RKO (cell line): ENCODE measurements at places on chromosomes 1 and 21.
A peak's percentile ranks its signal among the peaks of the same experiment; 100 is the strongest.

- peak; percentile 35 for DNase-seq
Observed at GRCh38 chr1:85047472-85048295, 616 bp downstream of the MCOLN3 start.

GRCh38 chr1:54260810-54261209 is 60.8 kb downstream of the MRPL37 start:
- no peak for DNase-seq

DNA sequence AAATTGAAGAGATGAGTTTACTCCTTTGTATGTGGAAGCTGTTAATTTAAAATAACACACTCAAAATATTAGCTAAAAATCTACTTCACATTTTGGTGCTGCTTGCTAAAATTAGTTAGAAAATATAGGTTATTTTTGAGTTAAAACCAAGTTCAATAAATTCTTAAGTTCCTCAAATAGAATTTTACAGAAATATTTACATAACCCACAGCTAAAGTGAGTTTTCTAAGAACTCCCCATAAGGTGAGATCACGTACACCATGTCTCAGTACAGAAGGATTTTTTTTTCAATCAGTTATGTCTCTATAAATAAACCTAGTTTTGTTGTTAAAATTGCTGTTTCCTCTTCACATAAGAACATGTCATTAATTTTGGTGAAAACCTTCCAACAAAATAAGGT is 108.0 kb downstream of the SDCCAG8 start:
- DNase-seq = no peak

GRCh38 chr1:192993426-192994085 is 65.6 kb downstream of the UCHL5 start:
- DNase-seq = no peak

- DNase-seq = no peak
Observed at GRCh38 chr1:41464885-41465284, 19.6 kb downstream of the EDN2 start.

- DNase-seq = peak; percentile 35
Observed at GRCh38 chr1:19210772-19211549, 895 bp upstream of the UBR4 start.

DNA sequence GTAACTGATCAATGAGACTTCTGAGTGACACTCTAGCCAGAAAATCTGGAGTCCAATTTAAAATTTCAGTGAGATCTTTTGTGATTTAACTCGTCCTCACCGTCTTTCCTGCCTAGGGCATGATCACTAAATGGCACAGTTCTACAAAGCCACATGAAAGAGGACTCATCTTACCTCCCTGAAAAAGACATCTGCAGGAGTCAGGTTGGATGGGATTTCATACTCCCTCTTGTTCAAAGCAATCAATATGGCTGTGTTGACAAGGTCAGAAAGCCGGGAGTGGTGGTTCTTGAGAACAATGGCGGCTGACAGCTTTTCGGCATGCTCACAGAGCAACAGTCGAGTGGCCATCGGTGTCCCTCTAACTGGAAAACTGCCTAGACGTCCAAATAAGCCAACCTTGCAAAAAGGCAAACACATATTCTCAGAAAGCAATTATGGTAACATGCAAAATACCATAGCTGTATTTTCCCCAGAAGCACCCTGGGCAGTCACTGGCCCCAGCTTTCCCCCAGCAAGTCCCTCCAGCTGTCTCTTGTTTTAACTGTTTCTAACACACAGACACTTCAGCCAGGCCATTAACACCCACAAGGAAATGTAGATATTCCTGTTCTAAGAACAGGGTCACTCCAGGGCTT is 36.6 kb upstream of the ACTA1 start:
- no peak for DNase-seq

GRCh38 chr1:26009796-26010447 is 11.7 kb upstream of the EXTL1 start:
- DNase-seq = peak; percentile 38

DNA sequence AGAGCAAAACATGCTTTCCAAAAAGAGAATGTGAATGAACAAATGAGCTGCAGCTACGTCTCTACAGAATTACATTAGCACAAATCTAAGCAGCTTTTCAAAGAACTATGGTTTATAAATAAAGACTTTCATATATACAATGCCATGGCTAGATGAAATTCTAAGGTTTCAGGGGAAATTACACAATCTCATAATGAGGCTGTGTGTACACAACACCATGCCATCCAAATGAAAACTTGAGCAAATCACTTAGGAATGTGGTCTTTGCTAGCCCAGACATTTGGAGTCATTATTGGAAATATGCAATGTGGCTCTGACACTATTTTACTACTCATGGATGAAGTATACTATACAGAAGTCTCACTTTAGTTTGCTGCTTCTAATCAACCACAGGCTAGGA is 37.5 kb downstream of the SPAG17 start:
- DNase-seq = no peak

- no peak for DNase-seq
Observed at GRCh38 chr1:208977012-208977411, 606.5 kb upstream of the CAMK1G start.

- DNase-seq = no peak
Observed at GRCh38 chr1:41093826-41094225, 72.3 kb upstream of the SLFNL1 start.

GRCh38 chr1:201511396-201511940 is 4.5 kb upstream of the CSRP1 start:
- DNase-seq = no peak

DNA sequence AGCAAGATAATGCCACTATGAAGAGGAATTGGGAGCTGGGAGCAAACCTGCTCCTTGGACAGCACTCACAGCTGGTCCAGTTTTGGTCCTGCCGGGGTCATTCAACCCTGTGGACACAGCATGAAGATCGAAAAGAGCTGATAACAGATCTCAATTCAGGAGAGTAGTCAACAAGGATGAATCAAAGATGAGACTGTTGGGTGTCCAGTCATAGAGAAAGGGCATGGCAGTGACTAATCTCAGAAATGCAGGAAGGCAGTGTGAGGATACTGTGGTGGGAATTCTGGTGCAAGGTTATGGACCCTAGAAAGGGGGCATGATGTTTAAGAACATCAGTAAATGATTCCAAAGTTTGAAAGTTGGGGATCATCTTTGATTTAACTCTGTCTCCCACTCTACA is 261.4 kb upstream of the ZP4 start:
- no peak for DNase-seq

DNA sequence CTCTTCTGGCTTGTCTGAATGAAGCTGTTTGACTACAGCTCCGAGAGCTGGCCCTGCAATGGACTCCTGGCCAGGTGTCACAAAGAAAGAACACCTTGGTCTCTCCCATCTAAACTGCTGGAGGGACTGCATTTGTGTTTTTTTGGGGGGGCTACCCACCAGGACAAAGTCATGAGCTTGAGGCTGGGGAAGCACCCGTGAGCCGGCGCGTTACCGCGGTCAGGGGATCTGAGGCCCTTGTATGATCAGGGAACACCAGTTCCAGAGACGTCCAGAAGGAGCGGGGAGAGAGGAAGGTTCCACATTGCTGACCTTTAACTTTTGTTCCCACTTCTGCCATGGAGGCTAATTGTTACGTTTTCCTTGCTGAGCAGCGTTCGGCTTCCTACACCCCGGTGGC is 84.5 kb upstream of the C1orf174 start:
- DNase-seq = no peak

- peak; percentile 68 for DNase-seq
Observed at GRCh38 chr1:35449334-35450008, 107.7 kb downstream of the KIAA0319L start.

GRCh38 chr1:162335126-162335525 is 41.5 kb downstream of the SPATA46 start:
- DNase-seq = no peak

DNA sequence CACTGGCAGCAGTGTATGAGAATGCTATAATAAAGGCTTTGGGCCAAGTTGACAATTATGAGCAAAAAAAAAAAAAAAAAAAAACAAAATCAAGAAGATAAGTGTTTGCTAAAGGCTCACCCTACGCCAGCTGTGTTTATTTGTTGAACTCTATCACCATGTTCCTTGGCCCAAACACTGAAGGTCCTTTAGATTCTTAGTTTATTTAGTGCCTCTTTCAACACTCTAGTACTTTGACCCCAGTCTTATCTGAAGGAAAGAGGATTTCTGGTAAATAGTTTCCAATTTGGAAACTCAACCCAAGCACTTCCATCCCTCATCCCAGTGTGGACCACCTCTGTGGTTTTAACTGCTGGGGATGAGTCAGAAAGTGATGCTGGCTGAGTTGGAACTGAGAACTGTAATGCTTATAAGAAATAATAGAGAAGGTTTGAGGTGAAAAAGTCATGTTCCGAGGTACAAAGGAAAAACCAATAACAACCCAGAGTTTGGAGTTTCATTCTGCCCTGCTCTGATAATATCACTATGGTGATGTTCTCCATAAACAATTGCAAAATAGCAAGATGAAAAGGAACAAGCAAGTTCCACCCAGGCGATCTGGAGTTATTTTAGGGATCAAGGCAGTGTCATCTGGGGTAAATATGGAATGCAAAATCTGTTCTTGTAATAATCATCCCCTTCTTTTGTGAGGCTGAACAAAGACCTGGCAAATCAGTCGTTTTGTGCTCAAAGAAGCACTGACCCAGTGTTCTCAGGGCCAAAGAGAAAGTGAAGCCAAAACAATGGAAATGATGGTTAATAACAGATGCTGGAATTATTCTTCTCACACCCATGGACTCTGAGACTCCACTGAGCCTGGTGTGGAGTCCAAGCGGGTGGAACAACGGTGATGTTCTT is 19.7 kb upstream of the CAPZB start:
- no peak for DNase-seq

GRCh38 chr1:18703041-18703621 is 72.5 kb downstream of the PAX7 start:
- peak; percentile 5 for DNase-seq
